ENCODE measurements at places on chromosomes 16 and 17.

- DNase-seq: no peak
Observed at GRCh38 chr16:49348408-49349176, 25.0 kb upstream of the C16orf78 start.

DNA sequence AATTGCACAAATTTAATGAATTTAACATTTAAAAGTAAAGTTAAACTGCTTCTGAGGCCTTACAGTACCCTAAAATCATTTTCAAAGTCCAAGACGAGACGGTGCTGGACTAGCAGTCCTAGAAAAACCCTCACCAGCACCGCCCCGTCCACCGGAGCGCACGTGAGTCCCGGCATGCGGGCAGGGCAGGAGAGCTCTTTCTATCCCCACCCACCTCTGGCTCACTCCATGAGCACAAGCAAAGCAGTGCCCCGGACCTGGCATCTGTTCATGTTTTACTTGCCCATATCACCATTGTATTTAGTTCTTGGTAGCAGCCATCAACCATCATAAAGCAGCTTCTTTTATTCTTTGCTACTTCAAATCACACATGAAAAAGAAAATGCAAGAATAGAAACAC lies 41.7 kb downstream of the ANKRD11 start:
- DNase-seq: no peak

DNA sequence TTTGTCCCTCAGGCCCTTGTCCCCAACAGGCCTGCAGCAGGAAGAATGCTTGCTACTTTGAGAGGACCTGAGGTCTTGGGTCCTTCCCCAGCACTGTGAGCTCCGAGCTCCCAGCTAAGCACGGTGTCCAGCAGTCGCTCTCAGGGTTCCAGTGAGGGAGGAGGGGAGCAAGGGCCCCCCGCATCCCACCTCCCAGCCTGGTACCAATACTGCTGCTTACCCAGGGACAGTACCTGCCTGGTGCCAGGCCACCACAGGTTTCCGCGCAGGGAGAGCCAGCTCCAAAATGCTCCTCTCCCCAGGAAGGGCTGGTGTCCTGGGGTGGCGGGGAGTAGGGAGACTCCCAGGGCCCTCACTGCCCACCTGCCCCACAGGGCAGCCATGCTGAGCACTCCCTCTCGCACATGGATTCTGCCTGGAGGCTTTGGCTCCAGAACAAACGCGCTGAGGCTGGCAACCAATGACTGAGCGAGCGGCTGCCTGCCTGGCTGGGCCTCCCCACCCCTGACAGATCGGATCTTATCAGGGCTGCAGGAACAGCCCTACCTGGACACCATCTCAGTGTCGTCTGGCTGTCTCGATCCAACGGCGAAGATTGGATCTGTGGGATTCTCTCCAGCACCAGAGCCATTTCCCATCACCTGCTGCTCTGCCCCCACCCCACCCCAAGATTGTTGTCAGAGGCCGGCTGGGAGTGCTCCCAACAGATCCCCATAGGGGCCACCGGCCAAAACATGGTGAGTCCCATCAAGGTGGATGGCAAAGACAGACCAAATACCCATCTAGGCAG lies 2.4 kb downstream of the DOK4 start:
- no peak for DNase-seq

GRCh38 chr17:50314456-50315011 lies 31.4 kb upstream of the XYLT2 start:
- DNase-seq: no peak

DNA sequence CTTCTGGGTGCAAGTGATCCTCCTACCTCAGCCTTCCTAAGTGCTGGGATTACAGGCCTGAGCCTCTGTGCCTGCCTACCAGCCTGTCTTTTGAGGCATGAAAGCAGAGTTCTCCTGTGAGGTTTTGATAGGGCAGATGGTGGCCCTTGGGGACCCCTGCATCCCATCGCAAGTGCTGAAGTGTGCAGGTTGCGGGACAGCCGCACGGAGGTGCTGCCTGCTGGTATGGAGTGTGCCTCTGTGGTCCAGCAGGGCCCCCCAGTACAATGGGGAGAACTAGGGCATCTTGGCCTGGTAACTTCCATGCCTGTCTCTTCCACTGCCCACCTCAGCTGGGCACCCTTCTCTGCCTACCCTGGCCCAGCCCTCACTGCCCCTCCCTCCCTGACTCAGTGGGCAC lies 9.9 kb upstream of the NDRG4 start:
- no peak for DNase-seq

DNA sequence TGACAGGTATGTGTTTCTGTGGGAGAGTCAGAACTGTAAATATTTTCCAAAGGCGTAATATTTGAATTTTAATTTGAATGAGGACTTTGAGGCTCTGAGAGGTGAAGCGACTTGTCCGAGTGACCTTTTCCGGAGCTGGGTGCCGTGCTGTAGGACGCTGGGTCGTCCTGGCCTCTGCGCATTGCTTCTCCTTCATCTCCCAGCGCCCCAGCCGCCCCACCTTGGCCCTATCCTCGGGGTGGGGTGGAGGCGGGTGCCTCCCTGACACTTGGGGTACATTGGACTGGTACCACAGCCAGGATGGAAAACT lies 147.8 kb downstream of the SPECC1 start:
- no peak for DNase-seq

GRCh38 chr17:51372345-51373004 lies 112.1 kb downstream of the UTP18 start:
- peak; percentile 44 for DNase-seq

All from muscle of leg (tissue), 16 donors.